Activated CD4-positive, CD25-positive, alpha-beta regulatory T cell treated with anti-CD3 and anti-CD28 coated beads, Interleukin-2, amount 50 U/mL, for 24 hours (primary cell): ENCODE measurements at places on chromosomes 5 and 9.

- no peak for ATAC-seq
These were observed 40.8 kb upstream of the DMRT1 start for GRCh38 chr9:800591-801150.

DNA sequence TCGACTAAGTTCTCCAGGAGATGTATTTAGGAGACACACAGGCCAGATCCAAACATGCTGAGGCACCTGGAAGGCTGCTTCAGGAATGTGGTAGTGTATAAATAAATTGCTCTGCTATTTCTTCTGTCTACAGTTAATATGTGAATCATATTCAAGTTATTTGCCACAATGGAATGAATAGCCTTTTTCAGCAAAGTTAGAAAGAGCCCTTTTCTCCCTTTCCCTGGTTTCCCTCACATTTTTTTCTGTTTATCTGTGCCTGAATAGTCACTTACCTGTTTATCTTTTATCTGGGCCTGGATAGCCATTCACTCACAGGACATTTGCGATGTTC is 44.1 kb upstream of the CLINT1 start:
- ATAC-seq: no peak

GRCh38 chr5:50501491-50502228 is 60.6 kb upstream of the EMB start:
- peak; percentile 28 for ATAC-seq

- ATAC-seq: no peak
These were observed 55.3 kb downstream of the ERAP1 start for GRCh38 chr5:96752341-96753016.

GRCh38 chr5:124718380-124718789 is 28.1 kb downstream of the ZNF608 start:
- ATAC-seq: no peak

GRCh38 chr5:159732220-159732619 is 184.1 kb upstream of the ADRA1B start:
- ATAC-seq: no peak

DNA sequence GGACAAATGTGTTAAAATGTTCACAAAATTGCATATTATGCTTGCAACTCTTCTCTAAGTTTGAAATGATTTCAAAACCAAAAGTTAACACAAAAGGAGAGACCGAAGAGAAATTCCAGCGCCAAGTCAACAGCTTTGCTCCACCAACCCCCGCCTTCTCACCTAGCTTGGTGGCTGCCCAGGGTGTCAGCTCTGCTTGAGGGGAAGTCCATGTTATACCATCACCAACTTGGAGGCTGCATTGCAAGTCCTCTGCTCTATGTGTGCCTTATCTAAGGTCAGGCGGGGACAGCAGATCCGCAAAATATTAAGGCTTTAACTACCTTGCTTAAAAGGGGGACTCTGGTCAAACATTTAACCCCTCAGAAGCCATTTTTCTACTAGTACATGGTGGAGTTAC is 14.6 kb downstream of the CCNJL start:
- ATAC-seq: no peak

- no peak for ATAC-seq
These were observed 503.4 kb downstream of the PDE4D start for GRCh38 chr5:59390074-59390659.

GRCh38 chr5:96335873-96336272 is 97.2 kb downstream of the PCSK1 start:
- ATAC-seq: no peak

DNA sequence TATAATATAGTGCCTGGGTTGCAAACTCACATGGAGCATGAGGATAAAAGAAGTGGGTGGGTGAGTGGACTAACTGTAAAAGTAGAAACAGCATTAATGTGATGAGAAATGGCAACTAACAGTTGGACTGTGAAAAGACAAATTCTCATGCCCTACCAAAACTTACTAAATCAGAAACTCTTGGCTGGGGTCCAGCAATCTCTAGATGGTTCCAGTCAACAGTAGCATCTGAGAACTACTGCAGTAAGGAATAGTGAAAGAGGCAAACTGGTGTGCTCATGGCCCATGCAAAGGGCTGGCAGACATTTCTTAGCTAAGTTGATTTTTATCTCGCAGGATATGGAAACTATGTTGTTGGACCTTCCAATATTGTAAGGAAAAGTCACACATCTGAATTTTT is 150.3 kb downstream of the PIK3R1 start:
- ATAC-seq: no peak

DNA sequence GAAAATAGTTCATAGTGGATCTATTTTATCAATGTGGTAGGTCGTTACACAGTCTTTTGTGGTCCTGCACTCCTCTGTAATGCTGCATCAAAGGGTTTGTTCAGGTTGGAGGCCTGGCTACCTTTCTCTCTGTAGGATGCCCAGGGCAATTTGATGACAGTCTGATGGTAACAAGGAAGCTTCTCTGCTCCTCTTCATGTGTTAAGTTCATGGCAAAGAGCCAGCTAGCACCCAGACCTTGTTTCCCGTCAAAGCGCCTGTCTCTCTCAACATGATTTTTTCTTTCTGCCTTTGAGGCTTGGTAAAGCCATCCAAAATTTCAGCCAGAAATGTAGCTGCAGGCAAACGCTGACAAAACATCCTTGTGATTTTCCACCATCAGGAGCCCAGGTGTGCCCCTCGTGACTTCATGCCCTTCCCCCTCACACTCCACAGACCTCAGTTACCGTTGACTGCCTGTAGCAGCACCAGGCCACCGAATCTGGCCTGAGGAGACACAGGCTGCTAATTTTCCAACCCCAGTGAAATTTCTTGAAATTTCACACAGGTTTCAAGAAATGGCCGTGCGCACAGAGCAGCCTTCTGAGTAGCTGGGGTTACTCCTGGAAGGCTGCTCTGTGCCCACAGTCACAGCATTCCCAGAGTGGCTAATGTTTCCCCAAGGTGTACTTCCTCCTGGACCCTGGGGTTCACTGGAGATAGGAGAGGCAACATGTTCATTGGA is 292.7 kb downstream of the CWC27 start:
- peak; percentile 34 for ATAC-seq

DNA sequence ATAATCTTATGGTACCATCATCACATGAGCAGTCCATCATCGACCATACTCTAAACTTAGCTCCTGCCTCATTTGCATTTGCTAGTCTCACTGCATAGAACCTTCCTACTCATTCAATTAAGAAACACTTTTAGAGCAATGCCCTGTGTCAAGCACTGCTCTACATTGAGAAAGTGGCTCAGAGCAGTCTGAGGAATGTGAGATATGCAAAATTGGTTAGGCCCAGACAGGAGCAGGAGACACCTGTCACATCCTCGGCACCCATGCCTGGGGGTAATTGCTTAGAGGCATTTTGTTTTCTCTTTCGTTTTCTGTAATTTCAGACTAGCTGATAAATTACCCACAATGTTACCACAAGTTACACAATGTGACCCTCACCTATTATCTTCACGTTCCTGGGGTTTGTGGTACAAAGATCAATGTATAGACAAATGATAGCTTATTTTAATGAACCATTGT is 4.9 kb upstream of the RARS1 start:
- ATAC-seq: peak; percentile 6

DNA sequence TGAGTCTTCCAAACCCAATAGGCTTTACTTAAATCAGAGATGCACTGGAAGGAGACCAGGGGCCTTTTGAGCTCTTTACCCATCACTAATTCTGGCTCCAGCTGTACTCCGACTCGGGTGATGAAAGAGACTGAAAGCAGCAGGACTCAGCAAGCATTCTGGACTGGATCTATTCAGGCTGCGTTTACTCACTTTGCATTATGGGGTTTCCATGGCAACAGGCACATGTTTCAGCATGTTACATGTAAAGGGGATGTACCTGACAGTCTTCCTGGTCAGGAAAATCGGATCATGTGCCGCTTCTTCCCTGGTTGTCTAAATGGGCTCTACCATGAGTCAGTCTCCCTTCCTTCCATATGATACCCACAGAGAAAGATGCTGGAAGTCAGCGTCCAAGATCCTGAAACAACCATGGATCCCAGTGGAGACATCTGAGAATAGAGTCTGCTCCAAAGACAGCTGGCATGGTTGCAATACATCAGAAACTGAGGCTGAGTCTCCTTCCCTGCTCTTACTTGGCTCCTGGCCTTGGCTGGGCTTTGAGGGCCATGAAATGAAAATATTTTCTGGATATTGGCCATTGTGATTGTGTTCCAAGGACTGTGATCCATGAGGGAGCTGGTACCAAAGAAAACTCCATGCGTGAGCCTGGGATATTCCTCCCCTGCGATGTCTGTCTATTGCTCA is 102.5 kb upstream of the TNC start:
- no peak for ATAC-seq

DNA sequence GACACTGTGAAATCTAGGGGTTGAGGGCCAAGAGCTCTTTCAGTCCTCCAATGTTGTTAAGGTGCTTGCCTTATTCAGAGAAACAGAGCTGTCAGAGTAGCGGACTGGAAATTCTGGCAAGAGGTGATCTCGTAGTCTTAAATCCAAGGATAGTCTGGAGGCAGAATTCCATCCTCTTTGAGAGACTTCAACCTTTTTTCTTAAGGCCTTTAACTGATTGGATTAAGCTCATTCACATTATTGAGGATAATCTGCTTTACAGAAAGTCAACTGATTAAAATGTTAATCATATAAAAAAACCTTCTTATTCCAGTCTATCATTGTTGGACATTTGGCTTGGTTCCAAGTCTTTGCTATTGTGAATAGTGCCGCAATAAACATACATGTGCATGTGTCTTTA is 243.1 kb upstream of the COX7C start:
- no peak for ATAC-seq

- ATAC-seq: no peak
These were observed 175.1 kb downstream of the HCN1 start for GRCh38 chr5:45521067-45521466.

GRCh38 chr9:20753761-20754160 is 69.7 kb downstream of the FOCAD start:
- ATAC-seq: no peak

DNA sequence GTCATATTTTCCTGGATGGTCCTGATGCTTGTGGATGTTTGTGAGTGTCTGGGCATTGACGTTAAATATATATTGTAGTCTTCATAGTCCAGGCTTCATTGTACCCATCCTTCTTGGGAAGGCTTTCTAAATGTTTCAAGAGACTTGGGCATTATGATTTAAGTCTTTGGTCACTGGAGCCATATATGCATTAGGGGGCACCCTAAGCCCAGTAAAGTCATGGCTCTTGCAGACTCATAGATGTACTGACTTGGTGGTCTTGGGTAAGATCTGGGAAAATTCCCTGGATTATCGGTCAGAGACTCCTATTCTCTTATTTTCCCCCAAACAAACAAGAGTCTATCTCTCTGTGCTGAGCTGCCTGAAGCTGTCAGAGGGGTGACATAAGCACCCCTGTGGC is 271.1 kb downstream of the TRIM36 start:
- no peak for ATAC-seq

GRCh38 chr5:52275639-52276038 is 512.1 kb upstream of the ITGA1 start:
- no peak for ATAC-seq

DNA sequence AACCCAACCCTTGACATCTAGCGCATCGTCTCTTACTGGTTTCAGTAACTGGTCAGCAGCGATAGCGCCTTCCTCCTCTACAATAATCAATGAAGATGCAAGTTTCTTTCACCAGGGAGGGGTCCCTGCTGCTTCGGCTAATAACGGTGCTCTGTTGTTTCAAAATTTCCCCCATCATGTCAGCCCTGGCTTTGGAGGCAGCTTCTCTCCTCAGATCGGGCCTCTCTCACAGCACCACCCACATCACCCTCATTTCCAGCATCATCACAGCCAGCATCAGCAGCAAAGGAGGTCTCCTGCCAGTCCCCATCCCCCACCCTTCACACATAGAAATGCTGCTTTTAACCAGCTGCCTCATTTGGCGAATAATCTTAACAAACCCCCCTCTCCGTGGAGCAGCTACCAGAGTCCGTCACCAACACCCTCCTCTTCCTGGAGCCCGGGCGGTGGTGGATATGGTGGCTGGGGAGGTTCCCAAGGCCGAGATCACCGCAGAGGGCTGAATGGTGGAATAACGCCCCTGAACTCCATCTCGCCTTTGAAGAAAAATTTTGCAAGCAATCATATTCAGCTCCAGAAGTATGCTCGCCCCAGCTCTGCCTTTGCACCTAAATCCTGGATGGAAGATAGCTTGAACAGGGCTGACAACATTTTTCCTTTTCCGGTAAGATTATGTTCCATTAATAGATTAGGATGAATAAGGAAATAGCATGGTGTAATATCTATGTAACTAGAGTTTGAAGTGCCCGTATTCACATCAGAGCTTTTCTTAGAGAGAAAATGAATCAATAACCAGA is 2.2 kb downstream of the CPEB4 start:
- ATAC-seq: no peak

DNA sequence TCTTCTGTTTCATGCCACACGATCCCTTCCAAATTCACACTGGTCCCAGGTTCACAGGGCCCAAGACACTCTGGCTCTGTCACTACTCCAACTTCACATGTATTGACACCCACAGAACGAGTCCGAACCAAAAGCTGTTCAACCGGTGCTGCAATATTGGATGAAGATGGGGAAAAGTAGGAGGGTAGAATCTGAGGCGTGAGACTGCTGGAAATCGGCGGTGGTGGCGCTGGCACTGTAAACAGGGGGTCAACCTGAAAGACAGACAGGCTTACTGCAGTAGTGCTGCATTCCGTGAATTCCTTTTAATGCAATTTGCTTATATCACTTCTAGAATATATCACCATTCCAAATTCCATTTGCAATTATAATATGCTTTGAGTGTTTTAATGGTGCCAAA is 45.4 kb downstream of the ZNF608 start:
- ATAC-seq: no peak

- no peak for ATAC-seq
These were observed 236.9 kb downstream of the ARRDC3 start for GRCh38 chr5:91146230-91146629.

DNA sequence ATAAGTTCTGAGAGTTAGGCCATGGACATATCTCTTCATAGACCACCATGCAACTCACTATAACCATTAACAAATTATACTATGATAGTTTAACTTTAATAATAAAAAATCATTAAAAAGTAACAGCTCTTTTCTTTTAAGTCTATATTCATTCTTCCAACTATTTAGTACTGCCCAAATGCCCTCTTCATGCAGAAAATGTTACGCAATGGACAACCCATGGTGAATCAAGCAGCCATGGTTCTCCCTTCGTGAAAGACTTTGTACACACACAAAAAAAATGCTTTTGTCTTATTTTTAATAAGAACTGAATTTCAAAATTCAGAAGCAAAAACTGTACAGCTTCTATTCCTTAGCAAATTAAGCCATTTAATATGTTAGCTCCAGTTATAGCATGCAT is 401.1 kb downstream of the EFNA5 start:
- ATAC-seq: no peak

DNA sequence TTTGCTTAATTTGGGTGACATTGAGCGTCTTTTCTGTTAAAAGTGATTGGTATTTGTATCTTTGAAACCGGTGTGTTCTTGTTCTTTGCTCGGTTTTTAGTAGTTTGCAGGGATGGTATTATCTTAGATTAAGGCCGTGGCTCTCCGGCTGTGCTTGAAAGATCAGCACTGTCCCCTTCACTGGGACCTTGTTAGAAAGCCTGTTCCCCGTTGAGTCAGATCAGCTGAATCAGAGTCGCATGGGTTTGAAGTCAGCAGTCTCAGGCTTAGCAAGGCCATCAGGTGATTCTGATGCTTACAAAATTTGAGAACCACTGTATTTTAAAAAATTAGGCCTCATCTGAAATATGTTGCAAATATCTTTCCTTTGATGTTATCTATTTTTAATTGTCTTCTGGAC is 5.0 kb downstream of the DIRAS2 start:
- no peak for ATAC-seq

- ATAC-seq: no peak
These were observed 405.5 kb downstream of the KIF4B start for GRCh38 chr5:155418960-155419579.
